GM23338 (cell line): ENCODE measurements at places on chromosomes 16 and 17. TPM values are rescaled to one million over a fixed set of nuclear protein-coding genes. Genes with fewer than 3 reads are reported as not detected.

- no peaks in the 10 kb centered on the region for H3K27me3 ChIP-seq
- H3K27ac ChIP-seq = peak overlapping the region; percentile 72; the same call in 1 of the 2 replicates
- no peak overlapping the region for H3K4me3 ChIP-seq
- H3K36me3 ChIP-seq = no peaks in the 10 kb centered on the region
Observed at GRCh38 chr17:38900978-38901656, 24.3 kb upstream of the LASP1NB start.

GRCh38 chr17:75902406-75902805 lies 2.3 kb downstream of the MRPL38 start:
- H3K27ac ChIP-seq = peak overlapping the region; percentile 39; the same call in 1 of the 2 replicates
- H3K36me3 ChIP-seq = peaks cover 13% of the 10 kb centered on the region

GRCh38 chr16:4231367-4231766 lies 10.5 kb downstream of the SRL start:
- no peaks in the 10 kb centered on the region for H3K36me3 ChIP-seq
- DNase-seq = no peak
- H3K4me1 ChIP-seq = no peaks in the 10 kb centered on the region
- no peak overlapping the region for H3K4me3 ChIP-seq

GRCh38 chr16:17496891-17497290 lies 26.1 kb upstream of the XYLT1 start:
- no peaks in the 10 kb centered on the region for H3K4me1 ChIP-seq
- no peak overlapping the region for H3K27ac ChIP-seq
- H3K27me3 ChIP-seq = no peaks in the 10 kb centered on the region
- no peak for DNase-seq

Gene KRTAP2-3
- total RNA-seq = not detected in 2 replicates
